ENCODE measurements at places on chromosomes 1 and 21.

DNA sequence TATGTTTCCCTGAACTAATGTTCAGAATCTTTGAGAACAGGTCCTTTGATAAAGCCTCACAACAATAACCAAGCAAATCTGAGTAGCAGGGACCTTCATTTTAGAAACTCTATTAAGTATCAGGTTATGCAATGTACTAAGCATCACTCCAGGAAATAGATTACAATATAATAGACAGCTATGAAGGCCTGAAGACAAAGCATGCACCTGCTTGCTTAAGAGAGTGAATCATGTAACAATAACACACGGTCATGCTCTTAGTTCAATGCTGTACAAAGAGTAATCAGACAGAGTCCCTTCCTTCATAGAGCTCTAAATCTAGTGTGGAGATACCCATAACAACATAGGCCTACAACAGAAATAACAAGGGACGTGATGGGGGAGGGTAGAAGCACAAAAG, 8.1 kb upstream of the CMPK1 start:
- no peak for DNase-seq

- no peak for DNase-seq
Measured at GRCh38 chr1:153661111-153661708, 2.7 kb downstream of the SNAPIN start.

GRCh38 chr1:10916991-10917390, 95.5 kb upstream of the TARDBP start:
- DNase-seq, result no peak

- no peak for DNase-seq
Measured at GRCh38 chr1:242243472-242243871, 244.6 kb upstream of the MAP1LC3C start.

DNA sequence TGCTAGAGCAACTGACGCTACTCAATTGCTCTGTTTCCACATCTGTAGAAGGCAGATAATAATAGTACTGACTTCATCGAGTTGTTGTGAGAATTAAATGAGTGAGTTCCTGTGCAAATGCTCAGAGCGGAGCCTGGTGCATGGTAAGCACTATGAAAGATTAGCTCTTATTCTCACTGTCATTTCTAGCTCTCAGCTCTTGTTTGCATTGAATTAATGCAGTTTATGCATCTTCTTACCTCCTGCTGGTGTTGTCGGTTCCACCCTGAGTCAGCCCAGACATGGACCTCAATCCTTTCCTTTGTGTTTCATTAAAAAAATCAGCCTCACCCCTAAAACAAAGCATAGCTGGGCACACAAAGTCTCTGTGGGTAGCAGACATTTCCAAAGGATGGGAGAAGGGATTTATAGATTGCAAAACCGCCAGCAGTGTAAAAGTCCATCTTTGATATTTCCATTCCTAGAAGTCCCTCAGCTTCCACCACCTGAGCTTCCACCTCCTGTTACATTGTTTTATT, 254.4 kb upstream of the CSF3R start:
- DNase-seq, result no peak

DNA sequence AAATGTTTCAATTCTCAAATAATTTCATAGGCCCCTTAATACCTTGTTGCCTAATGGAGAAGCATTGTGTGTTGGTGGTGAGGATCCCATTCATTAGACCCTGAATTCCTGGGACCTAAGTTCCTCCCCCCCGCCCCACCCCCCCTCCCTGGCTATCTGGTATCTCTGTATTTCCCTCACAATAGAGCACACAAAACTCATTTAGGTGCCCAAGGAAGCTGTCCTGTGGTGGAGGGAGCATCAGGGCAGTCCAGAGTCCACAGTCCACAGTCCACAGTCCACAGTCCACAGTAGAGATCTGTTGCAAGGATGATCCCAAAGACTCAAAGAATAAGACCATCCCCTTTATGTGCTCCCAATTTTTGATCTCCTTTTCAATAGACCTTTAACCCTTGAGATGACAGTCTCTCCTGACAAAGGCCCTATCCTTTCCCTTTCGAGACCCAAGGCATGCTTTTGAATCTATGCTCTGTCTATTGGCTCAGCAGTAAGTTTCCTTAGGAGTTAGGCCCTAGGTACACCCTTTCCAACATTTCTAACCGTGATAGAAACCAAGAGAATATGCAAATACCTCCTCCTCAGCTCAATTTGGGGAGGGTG, 123.9 kb downstream of the ZBTB18 start:
- no peak for DNase-seq

- no peak for DNase-seq
Measured at GRCh38 chr1:169103480-169103893, 3.0 kb upstream of the ATP1B1 start.

GRCh38 chr1:60765204-60765603, 317.2 kb upstream of the NFIA start:
- DNase-seq, result no peak

GRCh38 chr21:15480160-15480559, 249.6 kb upstream of the USP25 start:
- DNase-seq, result no peak

GRCh38 chr1:171563675-171564074, 58.4 kb upstream of the MYOCOS start:
- no peak for DNase-seq

DNA sequence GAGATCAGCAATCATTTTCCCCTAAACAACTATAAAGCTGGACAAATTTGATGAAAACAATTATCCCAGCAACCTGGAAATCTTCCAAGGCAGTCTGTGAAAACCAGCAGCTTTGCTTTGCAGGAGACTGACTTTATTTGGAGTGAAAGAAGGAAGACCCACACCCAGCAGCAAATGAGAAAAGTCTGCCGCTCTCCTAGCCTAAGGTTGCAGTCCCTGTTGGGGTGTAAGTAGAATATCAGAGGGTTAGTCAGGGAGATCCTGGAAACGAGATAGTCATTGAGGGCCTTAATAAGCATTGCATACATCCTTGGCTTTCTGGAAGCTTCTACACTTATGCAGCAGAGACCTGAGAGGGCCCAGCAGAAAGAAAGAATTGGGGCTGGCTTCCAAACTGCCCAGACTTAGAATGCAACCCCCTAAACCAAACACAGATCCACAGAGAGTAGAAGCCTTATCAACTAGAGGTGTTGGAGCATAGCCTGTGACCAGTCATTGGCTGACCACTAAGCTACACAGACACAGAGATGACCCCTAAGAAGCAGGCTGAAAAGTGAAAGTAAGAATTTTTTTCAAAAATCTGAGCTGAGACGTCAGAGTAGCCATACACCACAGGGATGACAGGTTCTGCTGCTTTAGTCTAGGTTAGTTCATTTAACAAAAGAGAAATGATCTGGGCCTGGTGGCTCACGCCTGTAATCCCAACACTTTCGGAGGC, 98.3 kb downstream of the LYPLAL1 start:
- no peak for DNase-seq

DNA sequence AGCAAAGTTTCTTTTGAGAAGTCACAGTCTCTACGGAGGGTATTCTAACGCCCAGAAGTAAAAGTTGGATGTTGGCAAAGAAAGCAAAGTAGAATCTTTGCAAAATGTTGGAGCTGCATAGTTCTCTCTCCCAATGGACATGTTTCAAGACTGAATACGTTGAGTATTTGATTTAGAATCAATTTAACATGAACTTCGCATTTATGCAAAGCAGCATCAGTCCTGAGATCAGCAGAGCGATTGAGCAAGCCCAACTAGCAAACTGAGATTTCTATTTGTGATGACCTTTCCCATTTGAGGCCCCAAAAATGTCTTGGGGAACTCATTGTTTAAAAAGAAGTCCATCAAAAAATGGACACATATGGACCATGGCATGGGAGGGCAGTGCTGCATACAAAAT, 8.0 kb downstream of the RUNX1 start:
- no peak for DNase-seq

DNA sequence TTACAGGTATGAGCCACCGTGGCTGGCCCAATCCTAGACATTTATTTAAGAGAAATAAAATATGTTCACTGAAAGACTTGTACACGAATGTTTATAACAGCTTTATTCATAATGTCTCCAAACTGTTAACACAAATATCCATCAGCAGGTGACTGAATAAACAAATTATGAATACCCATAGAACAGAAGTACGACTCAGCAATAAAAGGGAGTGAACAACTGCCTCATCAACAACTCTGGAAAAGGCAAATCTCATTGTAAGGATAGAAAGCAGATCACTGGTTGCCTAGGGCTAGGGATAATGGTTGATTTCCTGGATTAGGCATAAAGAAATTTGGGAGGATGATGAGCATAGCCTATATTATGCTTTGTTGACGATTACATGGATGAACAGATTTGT, 41.7 kb downstream of the GABPA start:
- DNase-seq, result no peak

DNA sequence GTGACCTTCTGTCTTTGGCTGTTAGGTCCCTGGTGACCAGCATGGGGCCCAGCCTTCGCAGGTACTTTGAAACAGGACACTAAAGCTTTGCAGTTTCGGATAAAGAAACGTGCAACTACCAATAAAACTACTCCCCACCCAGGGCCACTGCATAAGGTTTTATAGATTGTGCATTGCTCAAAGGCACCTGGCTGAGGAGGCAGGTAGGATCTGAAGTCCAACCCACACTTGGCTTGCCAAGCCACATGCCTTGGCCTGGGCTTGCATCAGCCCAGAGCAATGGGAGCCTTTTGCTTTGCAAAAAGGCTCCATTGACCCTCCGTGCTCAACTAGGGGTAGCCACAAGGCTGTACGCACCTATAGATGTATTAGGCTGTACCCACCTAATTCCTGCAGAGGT, 84.4 kb upstream of the SYT6 start:
- no peak for DNase-seq

- no peak for DNase-seq
Measured at GRCh38 chr1:6448749-6449631, 17.0 kb downstream of the TNFRSF25 start.

DNA sequence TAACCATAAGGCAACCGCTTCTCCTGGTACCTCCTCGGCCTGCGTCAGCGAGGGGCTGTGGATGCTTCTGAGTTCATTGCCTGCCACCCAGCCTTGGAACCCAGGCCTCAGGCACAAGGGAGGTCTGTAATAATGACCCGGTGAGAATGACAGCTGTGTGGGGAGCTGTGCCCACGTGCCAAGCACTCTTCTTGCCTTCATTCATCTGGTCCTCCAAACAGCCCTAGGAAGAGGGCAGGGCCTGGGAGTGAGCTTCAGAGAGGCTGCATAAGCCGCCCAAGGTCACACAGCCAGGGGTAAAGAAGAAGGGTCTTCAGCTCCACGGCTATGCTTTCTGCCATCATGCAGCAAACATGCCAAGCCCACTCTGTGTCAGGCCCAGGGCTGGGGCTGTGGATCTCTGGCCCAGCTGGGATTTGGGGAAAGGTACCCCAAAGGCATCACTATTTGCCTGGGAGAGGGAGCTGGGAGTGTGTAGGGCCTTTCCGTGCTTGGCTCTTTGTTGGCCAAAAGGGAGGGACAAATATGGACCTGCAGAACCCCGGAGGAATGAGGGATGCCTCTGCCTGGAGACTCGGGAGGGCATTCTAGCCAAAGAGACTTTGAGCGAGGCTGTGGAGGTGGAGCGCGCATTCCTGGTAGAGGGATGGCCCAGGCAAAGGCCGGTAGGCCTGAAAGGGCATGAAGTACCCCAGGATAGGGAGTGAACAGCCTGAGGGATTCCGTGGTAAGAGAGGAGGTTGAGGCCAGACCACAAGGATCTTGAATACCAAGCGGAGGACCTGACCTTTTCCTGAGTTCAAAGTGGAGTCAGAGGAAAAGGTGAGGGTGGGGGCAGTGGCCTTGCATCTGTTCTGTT, 10.1 kb upstream of the EDN2 start:
- no peak for DNase-seq

GRCh38 chr21:37700641-37701202, 215.5 kb downstream of the KCNJ6 start:
- DNase-seq, result no peak

GRCh38 chr1:235838021-235838420, 28.7 kb downstream of the LYST start:
- DNase-seq, result no peak

GRCh38 chr1:6302568-6302967, 41.7 kb upstream of the GPR153 start:
- DNase-seq, result no peak

DNA sequence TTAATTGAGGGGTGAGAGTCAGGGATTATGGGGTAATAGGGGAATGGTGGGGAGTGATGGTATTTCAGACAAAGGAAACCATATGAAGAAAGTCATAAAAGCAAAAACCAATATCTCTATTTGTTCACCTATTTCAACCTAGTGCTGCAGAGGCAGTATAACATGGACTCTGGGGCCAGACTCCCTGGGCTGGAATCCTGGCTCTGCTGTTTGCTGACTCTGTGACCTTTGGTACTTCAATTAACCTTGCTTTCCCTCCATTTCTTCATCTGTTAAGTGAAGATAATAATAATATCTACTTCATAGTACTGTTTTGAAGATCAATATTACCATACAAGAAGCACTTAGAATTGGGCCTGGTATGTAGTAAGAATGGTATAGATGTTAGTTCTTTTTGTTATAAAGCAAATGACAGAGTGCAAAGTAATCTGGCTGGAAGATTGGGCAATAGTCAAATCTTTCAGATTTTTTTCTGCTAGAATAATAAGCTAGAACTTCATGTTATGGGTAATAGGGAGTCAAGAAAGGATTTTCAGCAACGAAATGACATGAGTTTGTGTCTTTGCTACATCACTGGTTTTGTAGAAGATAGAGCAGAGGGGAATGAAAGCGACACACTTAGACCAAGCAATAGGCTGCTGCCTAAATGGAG, 9.0 kb downstream of the EPHX4 start:
- DNase-seq, result no peak

DNA sequence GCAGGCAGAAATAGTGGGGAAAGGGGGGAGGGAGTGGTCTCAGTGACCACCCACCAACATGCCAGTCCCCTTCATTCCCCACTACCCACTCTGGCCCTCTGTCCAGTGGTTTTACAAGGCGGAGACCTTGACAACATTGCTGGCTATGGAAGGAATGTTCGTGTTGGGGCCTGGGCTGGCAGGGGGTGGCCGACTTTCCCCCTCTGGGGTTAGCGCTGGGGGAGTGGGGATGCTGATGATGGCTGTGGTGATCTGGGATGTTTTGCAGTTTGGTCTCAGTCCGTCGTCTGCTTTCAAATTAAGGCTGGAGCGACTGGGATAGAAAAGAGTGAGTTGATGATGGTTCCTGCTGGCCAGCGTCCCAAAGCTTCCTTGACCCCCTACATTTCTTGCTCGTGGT, 20.3 kb downstream of the DDX20 start:
- DNase-seq, result no peak

GRCh38 chr1:12556957-12557935, 60.8 kb downstream of the DHRS3 start:
- DNase-seq, result no peak

DNA sequence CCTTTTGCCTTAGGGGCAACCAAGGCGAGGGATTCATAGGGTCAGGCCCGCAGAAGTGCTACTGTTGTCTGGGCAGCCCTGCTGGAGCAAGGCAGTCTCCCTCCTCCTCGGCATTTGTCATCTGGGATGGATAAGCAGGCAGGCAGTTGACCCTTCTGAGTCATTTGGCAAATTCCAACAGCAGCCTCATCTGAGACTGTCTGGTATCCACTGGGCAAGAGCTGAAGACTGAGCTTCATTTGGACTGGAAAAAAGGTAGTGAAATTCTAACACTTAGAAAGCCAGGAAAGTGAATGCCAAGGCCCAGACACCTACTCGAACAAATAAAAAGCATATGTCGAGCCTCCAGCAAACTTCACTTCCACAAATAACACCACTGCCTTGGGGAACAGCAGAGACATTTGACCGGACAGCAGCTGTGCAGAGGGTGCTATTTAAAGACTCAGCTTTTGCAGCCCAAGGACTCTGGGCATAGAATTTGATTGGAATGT, 4.0 kb upstream of the ZBTB40 start:
- DNase-seq, result no peak
